Body of pancreas (tissue), 4 donors: ENCODE measurements at places on chromosomes 2 and 18. TPM values are rescaled to one million over a fixed set of nuclear protein-coding genes. Genes with fewer than 3 reads are reported as not detected.

GRCh38 chr2:105677901-105678300 lies 66.8 kb upstream of the NCK2 start:
- H3K4me1 ChIP-seq: no peaks in the 10 kb centered on the region
- no peaks in the 10 kb centered on the region for H3K36me3 ChIP-seq
- no peak overlapping the region for H3K27ac ChIP-seq
- no peak for DNase-seq
- H3K27me3 ChIP-seq: no peaks in the 10 kb centered on the region

The CAPN14 gene
- not detected for total RNA-seq

DNA sequence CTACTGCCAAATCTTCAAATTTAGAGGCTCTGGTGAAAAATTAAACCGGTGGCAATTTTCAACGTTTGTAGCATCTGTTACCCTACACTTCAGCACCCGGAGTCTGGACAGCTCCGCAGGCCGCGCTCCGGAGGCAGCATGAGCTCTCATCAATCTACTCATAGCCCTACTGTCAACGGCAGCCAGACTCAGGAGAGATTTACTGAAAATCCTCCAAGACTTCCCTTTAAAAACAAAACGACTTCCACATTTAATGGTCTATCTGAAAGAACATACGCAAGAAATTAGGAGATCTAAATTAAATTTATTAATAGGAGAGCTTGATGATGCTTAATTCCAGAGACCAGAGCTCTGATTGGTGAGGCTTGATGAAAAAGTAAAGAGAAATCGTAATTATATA lies 970 bp upstream of the ADCYAP1 start:
- peak; percentile 54 for DNase-seq
- no peak overlapping the region for H3K27ac ChIP-seq
- H3K36me3 ChIP-seq: no peaks in the 10 kb centered on the region
- no peaks in the 10 kb centered on the region for H3K27me3 ChIP-seq
- H3K4me1 ChIP-seq: peaks cover 39% of the 10 kb centered on the region

The MARCO gene
- total RNA-seq: not detected

GRCh38 chr18:3151399-3152264 lies 68.1 kb downstream of the MYOM1 start:
- H3K36me3 ChIP-seq: no peaks in the 10 kb centered on the region
- H3K27me3 ChIP-seq: no peaks in the 10 kb centered on the region
- peaks cover 9% of the 10 kb centered on the region for H3K4me1 ChIP-seq
- H3K4me3 ChIP-seq: no peak overlapping the region
- no peak overlapping the region for H3K27ac ChIP-seq

GRCh38 chr2:104649866-104650265 lies 204.0 kb upstream of the POU3F3 start:
- no peak overlapping the region for H3K27ac ChIP-seq
- no peak for DNase-seq
- no peaks in the 10 kb centered on the region for H3K4me1 ChIP-seq
- H3K36me3 ChIP-seq: no peaks in the 10 kb centered on the region

DNA sequence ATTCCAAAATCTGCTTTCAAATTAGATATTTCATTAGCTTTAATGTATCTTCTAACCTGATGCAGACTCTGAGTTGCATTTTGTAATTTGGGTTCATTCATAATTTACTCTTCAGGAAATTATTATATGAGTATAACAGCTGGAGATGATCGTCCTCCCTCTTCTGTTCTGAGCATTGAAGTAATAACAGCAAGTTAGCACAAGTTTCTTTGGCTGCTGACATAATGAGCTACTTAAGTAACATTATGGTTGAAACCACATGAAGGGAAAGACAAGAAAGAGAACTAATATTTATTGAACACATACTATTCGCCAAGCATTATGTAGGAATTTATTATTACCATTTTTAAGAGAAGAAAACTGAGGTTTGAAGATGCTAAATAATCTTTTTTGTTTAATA lies 75.1 kb downstream of the CPO start:
- H3K4me1 ChIP-seq: no peaks in the 10 kb centered on the region
- no peaks in the 10 kb centered on the region for H3K27me3 ChIP-seq
